ENCODE measurements at places on chromosomes 6 and 20.

GRCh38 chr6:116087437-116088027 is 13.1 kb upstream of the NT5DC1 start:
- no peak for DNase-seq

- DNase-seq = peak; percentile 24
These were observed 50.5 kb upstream of the DST start for GRCh38 chr6:56693246-56693607.

DNA sequence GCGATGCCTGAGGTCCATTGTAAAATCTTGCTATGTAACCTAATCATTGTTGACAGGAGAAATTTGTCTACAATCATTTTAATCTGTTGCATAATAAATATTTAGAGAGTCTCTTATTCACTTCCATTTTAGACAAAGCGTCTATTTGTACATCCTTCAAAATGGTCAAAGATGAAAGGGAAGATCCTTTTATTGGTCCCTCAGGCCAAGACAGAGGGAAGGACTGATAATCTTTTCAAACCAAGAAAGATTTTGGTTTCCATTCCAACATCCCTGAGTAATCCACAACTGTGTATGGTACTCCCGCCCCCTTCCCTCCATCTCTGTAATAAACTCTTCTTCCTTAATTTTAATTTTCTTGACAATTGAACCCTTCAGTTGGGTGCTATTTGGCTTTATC is 111.6 kb upstream of the SCP2D1 start:
- DNase-seq = no peak

GRCh38 chr6:80974579-80974978 is 777.9 kb downstream of the TENT5A start:
- no peak for DNase-seq

DNA sequence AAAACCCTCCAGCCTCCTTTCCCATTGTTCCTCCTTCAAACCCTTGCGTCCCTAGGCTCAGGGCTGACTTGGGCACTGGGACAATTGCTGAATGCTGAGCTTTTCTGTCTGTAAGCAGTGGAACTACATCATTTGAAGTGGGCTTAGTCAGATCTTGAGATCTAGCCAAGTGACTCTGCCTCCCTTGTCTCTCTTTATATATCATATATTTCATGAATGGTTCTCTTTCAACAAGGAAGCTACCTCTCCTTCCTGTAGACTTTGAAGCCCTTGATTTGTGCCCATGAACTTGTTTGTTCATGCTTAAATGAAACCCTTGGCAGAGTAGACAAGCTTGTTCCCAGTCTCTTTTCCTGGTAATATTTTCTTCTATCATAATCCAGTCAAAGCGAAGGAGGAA is 60.0 kb upstream of the KIF13A start:
- no peak for DNase-seq
